ENCODE measurements at places on chromosomes 6 and 20.

DNA sequence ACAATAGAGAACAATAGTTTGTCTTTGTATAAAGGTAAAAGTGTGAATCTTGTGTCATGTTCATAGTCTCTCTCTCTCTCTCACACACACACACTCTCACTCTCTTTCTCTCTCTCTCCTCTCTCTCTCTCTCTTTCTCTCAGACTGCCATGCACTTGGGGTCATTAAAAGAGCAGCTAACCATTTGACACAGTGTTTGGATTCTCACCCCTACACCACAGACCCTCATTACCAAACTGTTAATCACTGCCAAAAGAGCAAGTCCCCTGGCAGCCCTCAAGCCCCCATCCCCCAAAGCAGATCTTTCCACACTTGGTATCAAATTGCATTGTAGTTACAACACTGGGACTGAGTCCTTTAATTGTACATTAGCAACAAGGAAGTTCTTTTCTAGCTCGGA lies 305.8 kb upstream of the RSPO3 start:
- DNase-seq: no peak

GRCh38 chr6:89443658-89444057 lies 10.7 kb downstream of the ANKRD6 start:
- DNase-seq: no peak

GRCh38 chr6:34559651-34560365 lies 3.7 kb upstream of the SPDEF start:
- DNase-seq: no peak

- no peak for DNase-seq
Measured at GRCh38 chr6:138410048-138410735, 6.2 kb downstream of the HEBP2 start.

GRCh38 chr6:39228992-39229767 lies at the start of gene KCNK5:
Gene KCNK5, minus strand, starts transcription at chr6:39229475. Its CDS starts 364 bp downstream, at chr6:39229111.
- DNase-seq: peak; percentile 33

DNA sequence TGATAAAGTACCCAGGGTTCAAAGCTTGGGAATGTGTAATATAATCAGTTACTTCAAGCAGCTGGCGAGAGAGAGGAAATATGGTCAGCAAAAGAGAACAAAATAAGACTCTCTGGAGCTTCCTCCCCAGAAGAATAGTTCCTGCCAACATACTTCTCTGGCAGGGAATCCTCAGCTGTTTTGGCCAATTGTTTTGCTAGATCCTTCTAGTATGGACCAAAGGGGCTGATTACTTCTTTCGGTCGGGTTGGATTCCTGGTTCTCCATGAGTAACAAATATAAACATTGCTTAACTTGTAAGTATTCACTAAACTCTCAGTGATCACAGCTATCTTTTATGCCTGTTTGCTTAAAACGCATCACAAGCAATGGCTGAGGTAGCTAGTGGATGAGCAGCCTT lies 31.4 kb upstream of the FBXO9 start:
- no peak for DNase-seq

DNA sequence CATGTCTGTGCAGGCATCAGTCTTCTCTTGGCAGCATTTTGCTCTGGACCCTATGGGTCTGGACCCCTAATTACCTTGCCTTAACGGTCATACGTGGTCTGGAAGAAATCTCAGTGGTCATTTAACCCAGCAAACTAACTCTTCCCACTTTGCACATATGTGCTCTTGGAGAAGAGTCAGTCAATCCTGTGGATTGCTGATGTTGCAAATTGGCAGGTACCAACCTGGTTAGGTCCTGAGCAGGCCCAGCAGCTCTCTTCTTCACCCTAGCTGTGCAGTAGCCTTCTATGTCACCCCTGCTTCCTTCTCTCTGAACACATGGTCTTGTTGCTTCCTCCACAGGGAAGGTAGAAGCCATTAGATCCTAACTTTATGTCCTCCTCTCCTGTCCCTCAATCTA lies 1.6 kb downstream of the CEP43 start:
- DNase-seq: no peak

GRCh38 chr6:40807484-40807883 lies 220.3 kb upstream of the LRFN2 start:
- no peak for DNase-seq

DNA sequence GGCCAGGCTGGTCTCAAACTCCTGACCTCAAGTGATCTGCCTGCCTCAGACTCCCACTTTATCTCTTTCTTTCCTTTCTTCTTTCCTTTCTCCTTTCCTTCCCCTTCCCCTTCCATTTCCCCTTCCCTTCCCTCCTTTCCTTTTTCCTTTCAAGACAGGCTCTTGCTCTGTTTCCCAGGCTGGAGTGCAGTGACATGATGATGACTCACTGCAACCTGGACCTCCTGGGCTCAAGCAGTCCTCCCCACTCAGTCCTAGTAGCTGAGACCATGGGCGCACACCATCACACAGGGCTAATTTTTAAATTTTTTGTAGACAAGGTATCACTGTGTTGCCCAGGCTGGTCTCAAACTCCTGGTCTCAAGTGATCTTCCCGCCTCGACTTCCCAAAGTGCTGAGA lies 377.6 kb upstream of the ZFP64 start:
- no peak for DNase-seq

DNA sequence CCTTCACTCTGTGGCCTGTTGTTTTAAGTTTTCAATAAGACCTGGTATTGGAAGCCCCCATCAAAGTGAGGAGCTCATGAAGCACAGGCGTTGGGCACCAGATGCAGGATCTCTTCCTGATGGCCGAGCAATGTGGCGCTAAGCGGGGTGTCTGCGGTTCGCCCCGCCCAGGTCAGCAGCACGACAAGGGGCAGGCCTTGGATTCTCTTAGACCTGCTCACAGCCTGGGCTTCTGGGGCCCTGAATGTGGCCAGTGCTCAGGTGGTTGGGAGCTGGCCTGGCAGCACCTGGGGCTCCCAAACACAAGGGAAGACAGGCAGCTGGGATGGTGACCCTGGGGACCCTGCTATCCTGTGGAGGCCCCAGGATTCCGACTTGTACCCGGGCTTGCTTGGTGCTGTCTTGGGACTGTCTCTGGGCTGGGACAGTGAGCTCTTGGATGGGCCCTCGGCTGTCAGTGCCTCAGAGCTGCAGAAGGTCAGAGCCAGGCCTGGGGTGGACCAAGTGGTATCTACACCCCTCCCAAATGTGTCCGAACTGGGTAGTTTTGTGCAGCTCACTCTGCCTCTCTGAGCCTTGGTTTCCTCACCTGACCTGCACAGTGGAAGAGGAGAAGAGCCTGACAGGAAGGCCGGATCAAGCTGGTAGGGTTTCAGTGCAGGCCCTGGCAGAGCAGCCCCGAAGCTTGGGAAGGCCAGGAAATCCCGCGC lies 69.1 kb downstream of the PHACTR3 start:
- DNase-seq: no peak

DNA sequence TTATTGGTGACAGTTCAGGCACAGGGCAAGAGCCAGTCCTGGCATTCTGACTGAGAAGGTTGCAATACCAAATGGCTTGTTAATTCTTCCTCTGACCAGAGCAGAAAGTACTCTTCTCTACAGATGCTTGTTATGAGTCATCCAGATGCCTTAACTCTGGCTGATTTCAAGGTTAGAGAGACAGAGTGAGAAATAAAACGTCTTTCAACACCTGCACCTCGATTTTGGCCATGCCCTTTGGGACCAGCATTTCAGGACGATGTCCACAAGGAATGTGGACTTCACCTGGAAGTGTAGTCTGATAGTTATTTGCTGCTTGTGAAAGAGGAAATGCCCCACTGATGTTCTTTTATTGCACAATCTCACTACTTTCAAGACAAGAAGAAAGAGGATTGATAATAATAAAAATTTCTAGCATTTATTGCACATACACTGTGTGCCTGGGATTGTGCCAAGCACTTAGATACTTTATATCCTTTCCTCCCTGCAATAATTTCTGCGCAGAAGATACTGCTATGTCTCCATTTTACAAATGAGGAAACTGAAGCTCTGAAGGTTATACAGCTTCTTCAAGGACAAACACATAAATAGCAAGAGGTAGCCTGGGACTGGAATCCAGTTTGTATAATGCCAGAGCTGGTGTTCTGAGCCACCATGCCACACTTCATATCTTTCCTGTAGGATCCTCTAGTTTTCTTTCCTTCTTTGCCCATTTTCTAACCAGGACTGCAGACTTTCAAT lies 33.5 kb upstream of the MCM3 start:
- no peak for DNase-seq

DNA sequence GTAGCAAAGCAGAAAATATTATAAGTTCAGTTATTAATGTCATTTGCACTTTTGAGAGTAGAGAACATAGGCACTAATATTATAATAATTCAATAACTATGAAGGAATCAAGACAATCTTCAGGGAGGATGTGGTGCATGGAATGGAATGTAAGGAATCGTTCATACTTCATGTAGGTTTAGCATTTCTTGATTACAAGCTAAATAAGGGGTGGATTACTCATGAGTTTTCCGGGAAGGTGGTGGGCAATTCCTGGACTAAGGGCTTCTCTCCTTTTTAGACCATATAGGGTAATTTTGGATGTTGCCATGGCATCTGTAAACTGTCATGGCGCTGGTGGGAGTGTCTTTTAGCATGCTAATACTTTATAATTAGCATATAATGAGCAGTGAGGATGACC lies 9.1 kb upstream of the BTNL2 start:
- DNase-seq: no peak

DNA sequence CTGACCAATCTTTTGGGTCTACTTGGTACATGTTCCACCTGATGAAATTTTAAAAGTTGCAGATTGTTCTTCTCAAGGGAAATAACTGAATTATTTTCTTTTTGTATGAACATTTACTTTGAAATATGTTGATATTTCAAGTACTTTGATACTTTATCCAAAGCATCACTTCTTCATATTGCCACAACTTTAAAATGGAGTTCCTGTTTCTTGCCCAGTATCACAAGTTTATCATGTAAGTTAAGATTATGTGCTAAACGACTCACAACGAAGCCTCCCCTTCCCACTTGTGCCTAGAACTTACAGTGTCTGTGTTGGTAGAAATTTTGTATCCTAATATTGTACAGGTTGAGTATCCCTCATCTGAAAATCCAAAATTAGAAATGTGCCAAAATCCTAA lies 108.4 kb downstream of the ARID1B start:
- no peak for DNase-seq

DNA sequence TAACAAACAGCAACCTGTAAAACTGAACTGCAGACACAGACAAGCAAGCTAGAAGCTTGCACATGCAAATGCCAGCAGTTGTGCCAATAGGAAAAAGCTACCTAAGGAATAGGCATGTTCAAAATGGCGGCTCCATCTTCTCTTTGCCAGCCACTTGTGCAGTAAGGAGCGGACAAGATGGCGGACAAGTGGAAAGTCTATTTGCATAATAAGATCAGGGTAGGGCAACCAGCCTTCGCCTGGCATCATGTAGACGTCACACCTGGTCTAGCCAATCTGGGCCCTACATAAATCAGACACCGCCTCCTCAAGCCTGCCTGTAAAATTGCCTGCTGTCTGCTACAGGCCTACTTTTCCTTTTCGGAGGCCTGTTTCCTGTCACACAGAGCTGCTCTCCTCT lies 18.0 kb downstream of the C6orf52 start:
- no peak for DNase-seq

DNA sequence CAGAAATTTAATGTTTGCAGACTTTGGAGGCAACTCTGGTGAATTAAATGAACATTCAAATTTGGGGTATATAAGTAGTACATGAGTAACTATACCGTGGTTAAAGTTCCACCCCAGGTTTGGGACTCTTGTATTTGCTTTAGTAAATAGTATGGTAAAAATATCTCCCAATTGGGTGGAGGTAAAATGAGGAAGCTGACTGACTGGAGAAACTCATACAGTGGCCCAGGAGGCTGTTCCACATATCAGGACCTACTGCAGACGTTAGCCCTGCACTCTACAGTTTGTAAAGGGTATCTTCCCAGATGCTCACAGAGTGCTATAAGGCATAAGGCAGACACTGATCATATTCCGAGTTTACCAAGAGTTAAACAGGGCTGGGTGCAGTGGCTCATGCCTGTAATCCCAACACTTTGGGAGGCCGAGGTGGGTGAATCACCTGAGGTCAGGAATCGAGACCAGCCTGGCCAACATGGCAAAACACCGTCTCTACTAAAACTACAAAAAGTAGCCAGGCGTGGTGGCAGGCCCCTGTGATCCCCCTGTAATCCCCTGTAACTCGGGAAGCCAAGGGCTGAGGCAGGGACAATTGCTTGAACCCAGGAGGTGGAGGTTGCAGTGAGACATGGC lies 53.7 kb downstream of the CPXM1 start:
- no peak for DNase-seq

DNA sequence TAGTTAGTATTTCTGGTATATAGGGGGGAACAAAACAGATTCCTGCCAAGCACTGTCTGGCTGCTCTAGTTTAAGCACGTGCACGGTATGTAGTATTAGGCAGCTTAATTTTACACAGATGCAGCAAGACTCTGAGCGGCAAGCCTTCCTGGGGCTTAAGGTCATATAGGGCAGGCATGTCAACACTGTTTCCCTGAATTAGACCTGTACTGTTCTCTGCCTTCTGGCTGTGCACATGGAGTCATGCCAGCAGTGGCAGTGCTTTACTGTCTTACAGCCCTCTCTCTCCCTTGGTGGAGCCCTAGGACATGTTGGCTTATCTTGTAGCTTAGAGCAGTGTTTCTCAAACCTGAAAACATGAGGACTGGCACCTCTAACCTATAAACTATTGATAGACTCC lies 56.6 kb downstream of the PHF20 start:
- DNase-seq: peak; percentile 69

DNA sequence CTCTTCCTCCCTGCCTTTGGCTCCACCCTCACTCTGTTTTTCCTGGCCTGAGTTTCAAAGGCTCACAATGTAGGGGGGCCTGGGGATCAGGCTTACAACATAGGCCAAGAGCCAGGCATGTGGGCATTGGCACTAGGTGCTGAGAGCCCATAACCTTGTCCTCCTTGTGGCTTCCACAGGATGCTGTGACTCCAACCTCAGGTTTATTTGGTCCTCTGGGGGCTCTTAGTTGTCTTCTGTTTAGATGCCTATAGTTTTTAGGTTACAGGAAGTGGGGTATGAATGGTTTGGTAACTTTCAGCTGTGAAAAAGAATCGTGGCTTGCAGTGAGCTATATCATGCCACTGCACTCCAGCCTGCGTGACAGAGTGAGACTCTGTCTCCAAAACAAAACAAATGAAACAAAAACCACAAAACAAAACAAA lies 25.6 kb downstream of the MMP24 start:
- DNase-seq: no peak

DNA sequence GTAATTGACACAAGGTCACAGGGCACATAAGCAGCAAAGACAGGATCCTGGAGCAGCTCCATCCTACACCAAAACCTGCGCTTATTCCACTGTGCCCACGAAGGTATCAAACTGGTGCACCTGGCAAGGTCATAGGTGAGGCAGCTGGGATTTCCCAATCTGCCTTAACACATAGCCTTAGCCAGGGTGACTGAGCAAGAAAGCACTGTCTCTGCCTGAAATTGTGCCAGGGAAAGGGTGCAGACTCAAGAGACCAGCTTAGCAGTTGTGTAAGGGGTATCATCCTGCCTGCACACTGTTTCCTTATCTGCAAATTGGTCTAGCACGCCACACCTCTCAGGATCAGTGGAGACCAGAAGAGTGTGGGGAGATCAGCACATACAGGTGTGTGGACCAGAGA lies 82.8 kb downstream of the MAFB start:
- DNase-seq: no peak

DNA sequence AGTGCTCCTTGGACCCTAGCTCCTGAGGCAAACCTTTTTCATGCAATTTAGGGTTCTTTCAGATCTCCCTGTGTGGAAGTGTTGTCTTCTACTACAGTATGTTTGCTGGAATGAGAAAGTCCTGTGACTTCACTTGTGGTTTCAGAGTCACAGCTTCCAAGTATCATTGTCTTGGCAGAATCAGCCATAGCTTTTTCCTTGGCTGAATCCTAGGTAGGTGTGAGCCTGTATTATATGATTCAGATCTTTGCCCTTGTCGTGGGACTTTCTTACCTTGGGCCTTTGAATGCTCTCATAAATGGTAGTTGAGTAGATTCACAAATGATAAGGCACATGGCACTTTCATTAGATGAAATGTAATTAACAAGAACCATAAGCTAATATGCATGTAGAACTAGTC lies 16.5 kb downstream of the CARMIL1 start:
- no peak for DNase-seq
